Left hindlimb (tissue), 1 donor: ENCODE measurements at places on chromosomes 4 and X.

GRCh38 chr4:52076731-52077130 lies 25.6 kb downstream of the SPATA18 start:
- DNase-seq: peak; percentile 39

DNA sequence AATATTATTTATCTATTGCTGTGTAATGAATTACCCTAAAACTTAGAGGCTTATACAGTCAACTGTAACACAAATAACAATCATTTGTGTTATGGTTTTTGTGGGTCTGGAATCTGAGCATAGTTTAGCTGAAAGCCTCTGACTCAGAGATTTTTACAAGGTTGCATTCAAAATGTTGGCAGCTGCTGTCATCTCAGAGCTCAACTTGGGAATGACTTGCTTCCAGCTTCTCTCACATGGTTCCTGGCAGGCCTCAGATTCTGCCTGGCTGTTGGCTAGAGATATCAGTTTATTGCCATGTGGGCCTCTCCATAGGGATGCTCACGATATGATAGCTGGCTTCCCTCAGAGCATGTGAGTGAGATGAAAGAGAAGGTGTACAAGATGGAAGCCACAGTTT lies 70.2 kb upstream of the BRWD3 start:
- no peak for DNase-seq

DNA sequence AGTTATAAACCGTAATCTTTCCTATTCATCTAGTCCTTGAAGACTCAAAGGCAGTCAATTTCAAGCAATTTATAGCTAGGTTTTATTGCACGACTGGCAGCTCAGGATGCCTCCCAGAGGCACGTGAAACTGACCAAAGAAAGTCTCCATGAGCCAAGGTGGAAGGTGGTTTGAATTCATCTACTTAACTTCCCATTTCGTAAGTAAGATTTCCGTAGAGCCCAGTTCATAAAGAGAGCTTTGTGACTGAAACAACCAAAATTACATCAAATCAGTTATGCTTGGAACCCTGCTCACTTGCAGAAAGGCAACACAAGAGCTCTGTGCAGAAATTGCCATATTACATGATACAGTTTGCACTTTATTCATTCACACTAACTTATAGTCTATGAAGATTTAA lies 556.0 kb downstream of the TRIML1 start:
- no peak for DNase-seq

- DNase-seq: no peak
These were observed 10.6 kb downstream of the LDB2 start for GRCh38 chr4:16887887-16888286.

DNA sequence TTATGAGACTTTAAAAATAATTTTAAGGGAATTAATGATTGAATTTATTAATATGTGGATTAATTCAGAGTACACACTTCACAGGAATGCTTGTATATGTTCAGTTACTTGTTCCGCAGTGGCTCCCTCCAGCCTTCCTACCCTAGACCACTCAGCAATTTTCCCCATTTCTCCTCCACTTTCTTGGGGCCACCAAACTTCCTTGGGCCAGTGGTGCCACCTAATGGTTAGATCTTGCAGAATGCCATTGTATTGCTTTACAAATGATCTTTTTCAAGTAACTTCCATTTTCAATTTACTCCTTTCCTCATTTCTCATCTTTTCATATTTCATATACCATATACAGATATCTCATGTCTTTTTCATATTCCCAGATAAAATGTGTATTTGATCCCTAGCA lies 3.6 kb upstream of the RNF175 start:
- no peak for DNase-seq

DNA sequence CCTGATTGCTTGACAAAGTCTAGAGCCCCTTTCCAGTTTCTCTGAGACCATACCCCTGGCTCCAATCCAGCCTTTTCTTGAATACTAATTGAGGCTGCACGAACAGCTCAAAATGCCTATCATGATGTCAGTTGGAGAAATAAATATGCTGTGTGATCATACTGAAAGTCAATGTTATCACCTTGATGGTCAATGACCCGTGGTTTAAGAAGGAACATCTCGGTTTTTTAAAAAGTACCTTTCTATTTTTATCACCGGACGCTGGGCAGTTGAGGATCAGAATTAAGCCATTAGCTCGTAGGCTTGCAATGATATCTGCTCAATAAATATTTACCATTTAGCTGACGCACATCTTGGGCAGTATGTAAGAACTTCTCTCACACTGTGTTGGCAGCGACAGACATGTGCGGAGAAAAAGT lies 852 bp upstream of the WDR44 start:
- no peak for DNase-seq

DNA sequence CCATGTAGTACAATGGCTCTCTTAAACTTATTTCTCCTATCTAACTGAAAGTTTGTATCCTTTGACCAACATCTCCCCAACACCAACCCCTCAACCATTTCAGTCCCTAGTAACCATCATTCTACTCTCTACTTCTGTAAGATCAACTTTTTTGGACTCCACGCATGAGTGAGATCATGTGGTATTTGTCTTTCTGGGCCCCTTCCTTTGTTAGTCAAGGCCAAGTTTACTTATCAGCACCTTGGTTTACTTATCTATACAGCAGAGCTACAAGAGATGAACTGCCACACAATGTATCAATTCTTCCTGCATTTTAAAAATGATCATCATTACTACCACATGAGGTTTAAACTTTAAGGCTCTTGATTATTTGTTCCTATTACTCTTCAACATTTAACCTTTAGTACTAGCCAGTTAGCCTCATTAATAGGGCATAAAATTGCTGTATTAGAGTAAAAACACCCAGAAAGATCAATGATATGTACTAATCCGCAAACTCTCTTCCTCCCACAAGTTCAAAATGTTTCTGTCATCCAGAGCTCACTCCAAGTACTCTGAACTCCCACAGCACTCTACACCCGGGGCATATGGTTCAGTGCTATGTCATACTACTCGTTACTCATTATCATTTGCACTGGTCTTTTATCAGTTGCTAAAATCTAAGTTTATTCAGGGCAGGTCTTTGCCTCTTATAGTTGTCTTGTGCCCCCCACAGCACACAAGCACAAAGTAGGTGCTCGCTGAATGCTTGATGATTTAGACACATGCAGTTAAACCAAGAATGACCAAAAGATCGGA lies 145.7 kb upstream of the ADAMTS3 start:
- no peak for DNase-seq
